COLO829 (cell line): ENCODE measurements at places on chromosomes 5 and 9.

- no peak for DNase-seq
These were observed 23.6 kb upstream of the TNFSF8 start for GRCh38 chr9:114953959-114954358.

- no peak for DNase-seq
These were observed 200.0 kb downstream of the ACTL7B start for GRCh38 chr9:108655818-108656217.

DNA sequence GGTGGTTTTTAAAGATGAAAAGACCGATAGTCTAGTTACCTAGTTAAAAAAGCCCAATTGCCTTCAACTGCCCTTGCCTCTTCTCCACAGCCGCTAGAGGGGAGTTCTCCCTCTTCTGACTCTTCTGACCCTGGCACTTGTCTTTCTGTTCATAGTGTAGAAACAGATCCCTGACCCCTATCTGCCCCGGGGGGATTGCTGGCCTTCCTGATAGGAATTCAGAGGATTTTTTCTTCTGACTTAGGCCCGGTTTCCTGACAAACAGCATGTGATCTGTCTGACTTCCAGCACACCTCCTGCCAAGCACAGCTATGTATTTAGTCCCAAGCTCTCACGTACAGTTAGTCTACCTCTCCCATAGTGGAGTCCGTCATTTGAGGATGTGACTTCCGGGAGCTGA, 5.0 kb upstream of the TMEM268 start:
- DNase-seq, result peak; percentile 72

GRCh38 chr9:84748112-84748511, 78.6 kb downstream of the NTRK2 start:
- no peak for DNase-seq

DNA sequence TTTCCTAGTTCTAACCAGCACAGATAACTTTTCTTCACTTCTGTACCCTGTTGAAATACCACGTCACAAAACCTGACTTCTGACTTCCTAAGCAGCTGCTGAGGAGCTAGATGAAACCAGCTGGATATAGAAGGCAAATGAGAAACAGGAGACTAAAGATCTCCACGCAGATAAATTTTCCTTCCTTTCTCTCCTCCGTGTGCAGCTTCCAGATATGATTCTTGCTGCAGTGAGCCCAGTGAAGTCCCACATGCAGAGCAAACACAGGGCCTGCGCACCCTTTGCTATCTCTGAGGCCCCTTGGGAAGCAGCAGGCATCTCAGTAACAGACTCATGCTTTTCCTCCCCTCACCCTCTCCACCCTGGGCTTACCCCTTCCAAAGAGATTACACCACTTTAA, 1638.3 kb downstream of the MAT2B start:
- no peak for DNase-seq

DNA sequence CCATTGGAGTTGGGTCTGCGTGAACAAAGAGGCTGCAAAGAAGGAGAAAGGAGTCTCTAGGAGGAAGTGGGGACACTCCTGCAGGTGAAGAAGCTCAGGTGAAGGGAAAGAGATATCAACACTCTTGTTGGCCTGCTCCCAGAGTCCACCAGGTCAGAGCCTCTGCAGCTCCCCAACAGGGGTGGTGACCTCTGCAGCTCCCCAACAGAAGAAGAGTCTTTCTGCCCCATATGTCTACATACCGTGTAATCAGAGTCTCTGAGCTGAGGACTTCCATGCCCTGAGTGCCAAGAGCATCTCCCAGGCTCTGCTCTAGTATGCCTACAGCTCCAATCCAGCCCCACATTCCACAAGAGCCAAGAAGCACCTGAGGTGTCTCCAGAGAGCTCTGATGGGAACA, 67.4 kb upstream of the TRPC7 start:
- DNase-seq, result no peak

- DNase-seq, result no peak
These were observed 57.6 kb upstream of the GRIN3A start for GRCh38 chr9:101796044-101796443.

DNA sequence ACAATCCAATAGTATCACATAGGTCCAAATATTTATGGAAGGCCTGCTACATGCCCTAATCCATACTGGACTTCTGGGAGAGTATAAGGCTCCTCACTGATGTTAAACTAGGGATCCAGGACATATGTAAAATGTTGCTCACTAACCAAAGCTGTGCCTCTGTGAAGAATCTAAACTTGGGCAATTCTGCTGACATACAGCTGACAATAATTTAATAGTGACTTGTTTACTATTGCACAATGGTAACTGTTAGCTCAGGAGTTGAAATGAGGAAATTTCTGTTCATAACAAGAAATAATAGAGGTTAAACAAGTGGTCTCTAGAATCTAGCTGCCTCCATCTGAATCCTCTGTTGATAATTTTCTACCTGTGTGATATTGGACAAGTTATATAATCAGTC, 14.9 kb upstream of the CTXN3 start:
- no peak for DNase-seq

- peak; percentile 28 for DNase-seq
These were observed 38.5 kb downstream of the VPS13A start for GRCh38 chr9:77215874-77216273.

GRCh38 chr5:102229685-102230084, 66.4 kb downstream of the SLCO4C1 start:
- DNase-seq, result no peak

GRCh38 chr9:81584099-81584498, 105.2 kb downstream of the TLE1 start:
- no peak for DNase-seq

DNA sequence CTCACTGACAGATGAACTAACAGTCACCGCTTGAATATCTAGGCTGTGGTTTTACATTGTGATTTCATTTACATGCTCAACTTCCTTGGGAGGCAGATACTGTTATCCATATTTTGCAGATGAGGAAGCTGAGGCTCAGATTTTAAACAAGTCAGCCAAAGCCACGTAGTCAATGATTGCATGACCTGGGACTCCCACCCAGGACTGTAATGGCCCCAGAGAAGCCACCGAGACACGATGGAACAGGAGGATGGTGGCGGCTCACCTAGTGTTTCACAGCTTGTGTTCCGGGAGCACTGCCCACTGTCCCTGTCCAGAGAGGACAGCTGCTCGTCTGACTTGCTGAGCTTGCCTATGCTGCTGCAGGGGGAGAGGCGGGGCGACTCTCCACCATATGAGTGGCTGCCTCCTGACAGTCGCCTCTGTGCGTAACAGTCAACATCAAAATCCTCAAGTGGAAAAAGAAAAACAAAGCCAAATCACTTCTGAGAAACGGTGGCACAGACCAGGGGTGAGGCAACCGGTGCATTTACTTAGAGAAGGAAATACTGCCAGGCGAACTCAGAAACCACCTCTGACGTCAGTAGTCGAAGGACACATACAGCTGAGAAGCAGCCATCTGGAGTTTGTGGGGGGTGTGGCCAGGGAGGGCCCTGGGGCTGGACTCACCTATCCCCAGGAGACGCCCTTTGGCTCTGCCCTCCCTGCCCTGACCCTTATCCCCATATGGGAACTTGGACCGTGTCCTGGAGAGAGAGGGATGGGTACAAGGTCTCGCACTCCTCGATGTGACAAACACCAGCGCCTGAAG, 82.5 kb downstream of the PRRT1B start:
- DNase-seq, result no peak

- DNase-seq, result no peak
These were observed 70.0 kb upstream of the PPP1R26 start for GRCh38 chr9:135409286-135410200.
